ENCODE measurements at places on chromosomes 3 and 15.

DNA sequence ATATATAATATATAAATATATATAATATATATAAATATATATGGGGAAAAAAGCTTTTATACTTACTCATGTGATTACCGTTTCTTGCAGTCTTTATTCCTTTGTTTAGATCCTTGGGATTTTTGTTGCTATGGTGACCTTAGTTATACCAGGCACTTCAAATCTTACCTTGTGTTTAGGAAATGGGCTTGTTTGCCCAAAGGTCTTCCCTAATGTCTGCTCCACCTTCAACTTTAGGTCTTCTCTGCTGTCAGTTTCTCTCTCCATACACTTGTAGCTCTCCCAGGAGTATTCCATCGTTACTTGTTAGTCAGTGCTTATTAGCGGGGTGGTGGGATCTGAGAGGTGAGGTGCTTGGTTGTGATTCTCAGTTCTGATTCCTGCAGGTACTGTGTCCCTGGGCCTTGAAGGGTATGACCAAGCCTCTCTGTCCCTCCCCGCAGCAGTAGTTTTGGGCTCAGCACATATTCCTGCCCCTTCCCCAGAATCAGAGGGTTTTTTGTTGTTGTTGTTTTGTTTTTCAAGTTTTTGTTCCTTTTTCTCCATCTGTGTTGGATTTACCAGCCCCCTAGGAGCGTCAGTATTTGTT lies 9.6 kb upstream of the LAMP3 start:
- DNase-seq = no peak

- DNase-seq = no peak
Measured at GRCh38 chr3:33831053-33831452, 32.6 kb downstream of the PDCD6IP start.

- DNase-seq = no peak
Measured at GRCh38 chr15:88061452-88061851, 195.1 kb downstream of the NTRK3 start.

DNA sequence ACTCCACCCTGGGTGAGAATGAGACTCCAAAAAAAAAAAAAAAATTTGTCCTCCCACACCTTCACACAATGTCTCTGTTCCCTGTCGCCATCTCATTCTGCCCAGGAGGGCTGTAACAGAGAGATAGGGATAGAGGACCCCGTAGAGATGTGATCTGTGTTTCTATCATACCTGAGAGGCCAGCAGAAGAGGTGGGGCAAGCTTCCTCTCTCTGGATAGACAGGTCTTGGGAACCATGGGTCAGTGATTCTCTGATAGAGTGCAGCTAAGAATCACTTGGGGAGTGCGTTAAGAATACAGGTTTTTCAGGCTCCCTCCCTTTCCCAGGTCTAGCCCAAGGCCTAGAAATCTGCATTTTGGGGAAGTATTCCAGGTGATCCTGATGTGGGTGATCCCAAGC lies 8.3 kb downstream of the CA12 start:
- no peak for DNase-seq

- no peak for DNase-seq
Measured at GRCh38 chr15:101242160-101242998, 9.5 kb downstream of the CHSY1 start.

DNA sequence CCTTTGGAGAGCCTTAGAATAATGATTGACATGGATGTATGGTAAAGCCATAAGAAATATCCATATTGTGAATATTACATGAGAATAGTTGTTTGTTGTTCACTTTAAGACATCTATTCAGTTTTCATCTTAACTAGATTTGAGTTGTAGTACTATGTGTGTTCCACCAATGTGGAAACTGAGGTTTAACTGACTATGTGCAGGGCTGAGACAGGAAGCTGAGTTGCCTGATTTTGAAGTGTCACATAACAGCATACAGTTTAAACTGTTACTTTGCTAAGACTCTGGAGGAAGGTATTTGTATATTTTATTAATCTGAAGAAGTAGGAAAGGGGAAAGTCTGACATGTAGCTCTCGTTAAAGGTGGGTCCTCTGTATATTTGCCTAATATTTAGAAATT lies 2.1 kb downstream of the ECT2 start:
- DNase-seq = no peak

GRCh38 chr3:65787340-65787739 lies 251.4 kb downstream of the MAGI1 start:
- DNase-seq = no peak

- no peak for DNase-seq
Measured at GRCh38 chr3:45034612-45035252, 8.6 kb downstream of the CLEC3B start.

- DNase-seq = no peak
Measured at GRCh38 chr15:65333856-65334255, 29.4 kb downstream of the RNU5B-1 start.

- no peak for DNase-seq
Measured at GRCh38 chr15:82894971-82895520, 57.5 kb downstream of the HOMER2 start.

DNA sequence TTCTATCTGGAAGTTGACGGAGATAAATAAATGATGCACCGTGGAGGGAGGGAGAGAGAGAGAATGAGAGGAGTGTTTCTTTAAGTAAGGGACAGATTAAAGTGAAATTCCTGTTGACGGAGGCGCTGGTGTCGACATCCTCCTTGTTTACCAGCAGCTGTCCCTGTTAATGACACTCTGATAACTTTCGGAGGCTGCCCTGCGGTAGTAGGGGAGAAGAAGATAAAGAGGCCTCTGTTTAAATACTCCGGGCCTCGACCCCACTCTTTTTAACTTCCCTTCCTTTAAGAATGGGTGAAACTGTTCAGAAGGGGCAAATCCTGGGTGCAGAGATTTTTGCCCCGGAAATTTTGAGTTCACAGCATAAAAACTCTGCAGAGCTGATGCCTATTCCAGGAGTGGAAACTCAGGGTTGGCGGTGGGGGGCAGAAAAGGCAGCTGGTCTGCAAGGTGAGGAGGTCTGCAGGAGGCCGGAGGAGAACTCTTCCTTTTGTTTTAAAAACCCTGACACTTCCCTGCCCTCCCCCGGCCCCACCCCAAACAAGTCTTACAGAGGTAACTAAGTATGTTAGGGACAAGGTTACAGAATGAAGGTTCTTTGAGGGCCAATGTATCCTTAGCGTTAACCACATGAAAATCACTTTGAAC lies 276.6 kb upstream of the NR2F2 start:
- DNase-seq = no peak

DNA sequence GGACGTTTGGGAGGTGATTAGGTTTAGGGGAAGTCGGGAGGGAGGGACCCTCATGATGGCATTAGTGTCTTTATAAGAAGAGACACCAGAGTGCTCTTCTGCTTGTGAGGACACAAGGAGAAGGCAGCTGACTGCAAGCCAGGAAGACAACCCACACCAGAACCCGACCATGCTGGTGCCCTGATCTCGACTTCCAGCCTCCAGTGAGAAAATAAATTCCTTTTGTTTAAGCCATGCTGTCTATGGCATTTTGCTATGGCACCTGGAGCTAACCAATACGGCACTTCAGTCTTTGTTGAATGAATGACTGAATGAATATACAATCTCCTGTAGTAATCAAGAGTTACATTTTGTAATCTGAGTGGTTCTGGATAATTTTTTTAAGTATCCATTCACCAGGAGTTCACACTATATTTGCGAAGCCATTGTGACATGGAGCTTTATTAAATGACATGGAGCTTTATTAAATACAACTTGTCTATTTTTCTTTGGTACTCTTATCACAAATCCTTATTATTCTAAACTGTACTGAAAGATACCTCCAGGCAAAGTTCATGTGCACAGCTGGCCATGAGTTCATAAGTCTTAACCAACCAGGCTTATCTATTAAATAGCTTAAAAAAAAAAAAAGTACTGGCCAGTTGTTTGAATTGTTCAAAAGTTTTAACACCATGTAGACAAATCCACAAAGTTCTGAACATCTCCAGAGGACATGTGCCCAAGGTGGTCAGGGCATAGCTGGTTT lies 24.8 kb upstream of the BHLHE40 start:
- no peak for DNase-seq

- no peak for DNase-seq
Measured at GRCh38 chr3:172152874-172153273, 113.5 kb downstream of the FNDC3B start.

DNA sequence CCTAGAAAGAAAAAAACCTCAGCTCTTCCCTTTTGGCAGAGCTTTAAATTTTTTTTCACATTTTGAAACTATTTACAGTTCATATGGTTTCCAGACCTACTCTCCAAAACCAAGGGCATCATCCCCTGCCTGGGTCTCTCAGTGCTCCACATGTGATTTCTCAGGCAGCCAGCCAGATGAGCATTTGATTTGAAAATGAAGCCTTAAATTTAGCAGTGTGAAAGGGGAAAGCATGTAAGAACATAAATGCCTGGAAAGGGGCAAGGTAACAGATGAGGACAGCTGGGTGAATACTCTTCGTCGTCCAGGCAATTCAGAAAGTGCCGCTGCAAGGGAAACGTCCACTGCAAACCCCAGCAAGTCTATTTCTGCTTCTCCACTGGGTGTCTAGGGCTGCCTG lies 94.8 kb downstream of the ATP8B4 start:
- no peak for DNase-seq

- no peak for DNase-seq
Measured at GRCh38 chr3:16587047-16587680, 18.1 kb downstream of the DAZL start.

Measured in stimulated activated CD4-positive, alpha-beta T cell treated with anti-CD3 and anti-CD28 coated beads, Interleukin-12 subunit alpha, Interleukin-12 subunit beta, amount 100 ng/mL, for 24 hours (primary cell).